Bronchial smooth muscle cell (primary cell): ENCODE measurements at places on chromosomes 1 and 21. TPM values are rescaled to one million over a fixed set of nuclear protein-coding genes. Genes with fewer than 3 reads are reported as not detected.

The HUNK gene
- under 0.01 TPM in 2 replicates for total RNA-seq

The BARHL2 gene
- not detected in 2 replicates for total RNA-seq

The KLHDC9 gene
- 2.0 and 2.3 TPM in 2 replicates for total RNA-seq

The HTR6 gene
- under 0.01 TPM in 1 of 2 replicates, not detected in the other for total RNA-seq

The IGSF3 gene
- total RNA-seq, result under 0.01 and 0.26 TPM in 2 replicates

The C1orf56 gene
- total RNA-seq, result 1.0 and 1.4 TPM in 2 replicates

The CD160 gene
- total RNA-seq, result not detected in 2 replicates

The CD34 gene
- total RNA-seq, result 0.16 and 0.34 TPM in 2 replicates
